IPS-NIHi11 (cell line): ENCODE measurements at places on chromosomes 5 and 9.

GRCh38 chr5:53338971-53339370 lies 141.5 kb upstream of the FST start:
- no peak for DNase-seq

DNA sequence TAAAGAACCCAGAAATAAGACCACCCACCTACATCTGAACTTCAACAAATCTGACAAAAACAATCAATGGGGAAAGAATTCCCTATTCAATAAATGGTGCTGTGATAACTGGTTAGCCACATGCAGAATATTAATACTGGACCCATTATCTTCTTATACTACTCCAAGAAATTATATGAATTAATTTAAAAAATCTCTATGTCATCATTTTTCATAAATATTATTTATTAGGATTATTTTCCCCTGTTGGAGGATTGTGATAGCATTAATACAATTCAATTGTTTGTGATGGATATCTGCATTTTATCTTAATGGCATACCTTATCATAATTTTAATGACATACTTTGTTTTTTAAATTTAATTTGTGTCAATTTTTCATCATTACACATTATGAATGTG lies 682.2 kb upstream of the CTNND2 start:
- DNase-seq: no peak

DNA sequence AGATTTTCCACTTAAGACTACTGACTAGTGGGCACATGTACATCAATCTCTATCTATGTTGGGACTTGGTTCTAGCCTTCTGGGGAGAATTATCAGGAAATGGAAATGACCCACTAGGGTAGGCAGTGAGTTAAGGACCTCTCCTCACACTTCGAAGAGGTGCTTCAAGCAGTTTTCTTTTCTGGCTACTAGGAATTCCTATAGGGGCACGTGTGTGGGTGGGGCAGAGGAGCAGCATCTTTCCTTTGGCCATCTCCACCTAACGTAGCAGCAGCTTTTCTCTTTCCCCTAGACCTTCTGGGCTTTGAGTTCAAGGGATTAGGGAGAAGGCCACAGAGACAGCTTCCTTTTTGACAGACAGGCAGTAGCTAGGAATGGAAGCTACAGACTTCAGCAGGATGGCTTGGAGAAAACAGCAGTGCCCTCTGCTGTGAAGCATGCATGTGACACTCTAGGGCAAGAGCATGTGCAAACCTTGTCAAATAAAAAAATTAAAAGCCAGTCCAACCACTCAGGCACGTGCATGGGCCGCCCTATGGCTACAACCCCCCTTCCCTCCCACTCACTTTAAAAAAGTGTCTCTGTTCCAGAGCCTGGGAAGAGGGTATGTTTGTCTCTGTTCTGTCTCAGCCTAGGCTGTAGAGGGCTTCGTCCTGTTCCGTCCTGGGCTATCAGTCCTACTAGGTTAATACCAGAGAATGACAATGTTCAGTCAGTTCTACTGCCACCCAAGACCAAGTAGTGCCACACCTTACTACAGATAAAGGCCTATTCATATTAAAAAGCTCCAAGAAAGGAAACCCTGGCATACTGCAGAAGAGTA lies 8.7 kb upstream of the GFRA3 start:
- DNase-seq: peak; percentile 69

DNA sequence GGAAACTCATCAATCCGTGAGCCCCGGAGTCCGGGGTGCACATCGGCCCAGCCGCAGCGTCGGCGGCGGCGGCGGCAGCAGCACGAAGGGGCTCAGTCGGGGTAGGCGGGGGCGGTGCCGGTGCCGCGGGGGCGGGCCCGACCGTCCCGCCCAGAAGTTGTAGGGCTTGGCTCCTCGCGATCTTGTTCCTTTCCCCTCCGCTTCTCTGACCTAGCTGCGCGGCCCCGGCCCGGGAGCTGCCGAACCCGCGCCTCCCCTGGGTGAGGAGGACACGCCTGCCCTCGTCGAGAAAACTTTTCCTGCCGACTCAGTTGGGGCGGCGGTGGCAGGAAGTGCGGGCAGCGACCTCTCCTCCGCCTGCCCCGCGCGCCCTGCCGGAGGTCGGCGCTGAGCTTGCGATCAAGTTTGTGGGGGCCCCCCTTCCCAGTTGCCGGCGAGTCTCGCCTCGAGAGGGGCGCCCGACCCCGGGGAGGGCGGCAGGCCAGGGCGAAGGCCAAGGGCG lies at the start of gene MAN2A1:
Gene MAN2A1, plus strand, starts transcription at position 188 of the 502 bp plus-strand sequence. CDS start 491 bp downstream, outside the sequence.
- DNase-seq: peak; percentile 77

DNA sequence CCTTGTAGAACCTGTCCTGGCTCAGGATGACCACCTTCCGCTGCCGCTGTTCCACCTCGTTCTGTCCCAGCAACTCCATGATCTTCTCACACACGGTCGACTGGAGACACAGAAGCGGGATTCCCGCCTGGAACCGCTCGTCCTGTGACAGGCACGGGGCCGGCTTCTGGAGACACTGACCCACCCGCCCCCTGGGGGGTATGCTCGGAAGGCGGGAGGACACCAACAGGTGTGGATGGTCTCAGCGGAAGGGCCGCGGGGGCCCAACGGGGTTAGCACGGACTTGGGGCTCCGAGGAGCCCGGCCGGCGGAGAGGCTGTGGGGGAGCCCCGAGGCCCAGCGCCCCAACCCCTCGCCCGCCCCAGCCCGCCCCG lies 530 bp downstream of the UCK1 start:
- peak; percentile 82 for DNase-seq

DNA sequence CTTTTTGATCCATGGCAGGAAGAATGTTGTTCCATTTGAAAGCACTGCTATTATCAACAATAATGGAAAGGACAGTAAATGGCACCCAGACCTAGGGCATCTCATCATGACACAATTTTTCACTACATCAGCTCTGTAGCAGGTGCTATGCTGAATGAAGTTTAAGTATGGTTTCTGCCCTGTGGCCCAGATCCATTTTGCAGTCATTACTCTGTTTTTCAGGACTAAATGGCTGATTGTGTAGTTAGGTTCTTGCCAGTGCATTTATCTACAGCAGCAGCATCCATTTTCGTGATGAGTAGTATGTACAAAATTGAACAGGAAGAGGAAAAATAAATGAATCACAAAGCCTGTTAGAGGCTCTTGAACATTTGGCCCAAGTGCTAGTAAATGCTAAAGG lies 270.5 kb upstream of the CD180 start:
- DNase-seq: no peak

- no peak for DNase-seq
These were observed 174.8 kb downstream of the FAM114A2 start for GRCh38 chr5:153863951-153864350.

DNA sequence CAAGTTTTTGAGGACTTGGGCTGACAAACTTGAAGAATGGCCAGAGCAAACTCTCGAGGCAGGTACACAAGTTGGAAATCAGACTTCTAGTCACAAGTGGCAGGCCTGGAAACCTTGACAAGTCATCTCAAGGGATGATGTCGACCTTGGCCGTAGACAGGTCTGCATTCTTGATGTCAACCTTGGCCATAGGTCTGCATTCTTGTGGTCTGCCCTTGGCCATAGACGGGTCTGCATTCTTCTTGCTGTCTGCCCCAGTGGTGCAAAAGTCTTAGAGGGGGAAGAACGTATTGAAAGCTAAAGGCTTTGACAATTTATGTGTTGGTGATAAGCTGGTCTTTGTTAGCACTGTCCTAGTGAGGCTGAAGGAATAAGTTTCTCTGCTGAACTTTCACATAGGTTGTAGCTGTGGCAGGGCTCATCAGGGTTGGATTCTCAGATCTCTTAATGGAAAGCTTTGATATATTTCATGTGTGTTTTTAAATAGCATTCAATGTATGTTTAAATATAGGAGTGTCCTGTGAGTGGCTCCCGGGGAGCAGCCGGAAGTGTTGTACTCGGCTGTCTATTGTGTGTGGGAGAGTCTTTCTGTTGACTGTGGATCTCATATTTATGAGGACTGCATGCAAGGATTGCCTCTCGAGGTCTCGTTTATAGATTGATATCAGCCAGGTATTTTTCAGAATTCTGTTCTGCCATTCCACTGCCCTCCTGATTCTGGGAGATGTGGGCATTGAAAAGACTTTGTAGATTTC lies 27.0 kb downstream of the SUB1 start:
- DNase-seq: no peak

DNA sequence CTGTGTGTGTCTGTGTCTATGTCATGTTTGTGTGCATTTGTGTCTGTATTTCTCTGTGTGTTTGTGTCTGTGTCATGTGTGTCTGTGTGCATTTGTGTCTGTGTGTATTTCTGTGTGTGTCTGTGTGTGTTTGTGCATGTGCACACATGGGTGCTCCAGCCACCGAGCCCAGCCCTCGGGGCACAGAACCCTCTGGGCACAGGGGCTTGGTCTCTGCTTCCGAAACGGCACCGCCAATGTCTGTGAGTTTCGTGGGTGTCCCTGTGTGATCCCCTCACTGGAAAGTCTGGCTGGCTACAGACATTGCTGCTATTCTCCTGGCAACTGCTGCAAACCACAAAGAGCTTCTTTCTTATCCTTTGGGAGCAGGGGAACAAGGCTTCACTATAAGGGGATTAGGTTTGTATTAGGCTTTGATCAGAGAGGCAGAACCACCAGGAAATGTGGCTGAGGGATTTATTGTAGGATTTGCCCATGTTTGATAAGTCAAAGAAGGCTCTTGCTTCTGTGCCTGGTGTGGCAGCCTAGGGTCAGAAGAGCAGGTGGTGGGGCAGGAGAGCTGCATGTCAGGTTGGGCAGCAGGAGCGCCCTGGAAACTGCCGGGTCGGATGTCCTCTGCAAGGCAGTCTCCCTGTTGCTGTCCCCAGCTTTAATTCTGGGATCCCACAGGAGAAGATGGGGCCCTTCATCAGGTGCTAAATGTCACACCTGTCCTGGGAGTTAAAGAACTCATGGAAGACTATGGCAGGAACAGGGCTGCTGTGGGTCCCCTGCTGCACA lies 39.6 kb upstream of the FCN1 start:
- DNase-seq: no peak

GRCh38 chr9:121597698-121598166 lies 53.7 kb upstream of the DAB2IP start:
- DNase-seq: no peak

DNA sequence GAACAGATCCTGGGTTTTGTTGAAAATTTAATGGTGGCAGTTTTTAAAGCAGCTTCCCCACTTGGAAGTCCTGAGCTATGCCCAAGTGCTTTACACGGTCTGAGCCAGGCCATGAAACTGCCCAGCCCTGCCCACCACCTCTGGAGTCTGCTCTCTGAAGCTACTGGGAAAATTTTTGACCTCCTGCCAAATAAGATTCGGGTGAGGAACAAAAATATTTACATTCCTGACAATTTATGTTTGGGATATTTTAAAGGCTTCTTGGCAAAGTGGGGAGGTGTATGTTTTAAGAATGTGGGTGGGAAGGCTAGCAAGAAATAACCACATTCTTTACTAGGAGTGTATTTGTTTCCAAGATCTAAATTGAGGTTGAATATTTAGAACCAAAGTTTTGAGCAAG lies 50.0 kb downstream of the HACD4 start:
- DNase-seq: peak; percentile 14

DNA sequence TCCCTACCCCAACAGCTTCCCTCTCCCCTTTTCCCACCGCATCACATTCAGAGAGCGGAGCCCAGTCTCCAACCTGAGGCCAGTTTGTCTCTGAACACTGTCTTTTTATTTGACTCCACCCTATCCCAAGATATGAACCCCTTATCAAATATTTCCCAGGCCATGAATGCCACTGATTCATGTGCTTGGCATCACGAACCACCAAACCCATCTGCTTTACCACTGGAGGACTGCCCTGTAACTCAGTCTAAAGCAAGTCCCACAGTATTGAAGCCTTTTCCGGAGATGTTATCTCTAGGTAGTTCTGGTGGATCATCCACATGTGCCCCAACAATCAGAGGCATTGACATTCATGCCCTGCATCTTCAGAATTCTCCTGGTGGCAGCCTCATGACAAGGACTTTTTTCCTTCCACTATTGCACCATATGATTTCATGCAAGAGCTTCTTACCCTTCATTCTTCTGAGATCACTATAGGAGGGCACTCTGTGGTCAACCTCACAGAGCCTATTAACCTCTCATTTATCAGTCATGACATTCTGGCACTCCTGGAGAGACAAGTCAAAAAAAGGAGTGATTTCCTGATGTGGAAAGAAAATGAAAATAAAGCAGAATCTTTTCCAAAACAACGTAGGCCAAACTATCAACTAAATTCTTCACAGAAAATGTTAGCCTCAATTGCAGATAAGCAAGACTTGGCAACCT lies 12.3 kb upstream of the SPATA31D4 start:
- no peak for DNase-seq

- no peak for DNase-seq
These were observed 30.2 kb upstream of the PTGER4 start for GRCh38 chr5:40649463-40650030.

- DNase-seq: no peak
These were observed 4.8 kb downstream of the OTP start for GRCh38 chr5:77633709-77634108.

GRCh38 chr9:22682536-22682935 lies 235.9 kb downstream of the DMRTA1 start:
- no peak for DNase-seq

- DNase-seq: no peak
These were observed 495.2 kb downstream of the TLE4 start for GRCh38 chr9:80066931-80067330.

DNA sequence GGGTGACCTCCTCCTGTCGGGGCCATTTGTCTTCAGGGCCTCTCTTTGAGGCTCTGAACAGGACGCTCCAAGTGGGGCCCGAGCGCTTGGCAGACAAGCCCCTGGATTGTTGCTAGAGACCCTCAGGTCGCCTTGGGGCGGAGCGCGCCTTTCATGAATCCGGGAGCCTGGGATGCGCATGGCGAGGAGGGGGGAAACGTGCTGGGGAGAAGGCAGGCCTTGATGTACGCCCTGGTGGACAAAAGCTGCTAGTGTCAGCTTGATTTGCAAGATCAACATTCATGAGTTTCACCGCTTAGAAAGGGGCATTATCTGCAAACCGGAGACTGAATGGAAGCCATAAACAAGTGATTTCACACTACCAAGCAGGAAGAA lies 226.3 kb downstream of the SMARCA2 start:
- DNase-seq: peak; percentile 68

DNA sequence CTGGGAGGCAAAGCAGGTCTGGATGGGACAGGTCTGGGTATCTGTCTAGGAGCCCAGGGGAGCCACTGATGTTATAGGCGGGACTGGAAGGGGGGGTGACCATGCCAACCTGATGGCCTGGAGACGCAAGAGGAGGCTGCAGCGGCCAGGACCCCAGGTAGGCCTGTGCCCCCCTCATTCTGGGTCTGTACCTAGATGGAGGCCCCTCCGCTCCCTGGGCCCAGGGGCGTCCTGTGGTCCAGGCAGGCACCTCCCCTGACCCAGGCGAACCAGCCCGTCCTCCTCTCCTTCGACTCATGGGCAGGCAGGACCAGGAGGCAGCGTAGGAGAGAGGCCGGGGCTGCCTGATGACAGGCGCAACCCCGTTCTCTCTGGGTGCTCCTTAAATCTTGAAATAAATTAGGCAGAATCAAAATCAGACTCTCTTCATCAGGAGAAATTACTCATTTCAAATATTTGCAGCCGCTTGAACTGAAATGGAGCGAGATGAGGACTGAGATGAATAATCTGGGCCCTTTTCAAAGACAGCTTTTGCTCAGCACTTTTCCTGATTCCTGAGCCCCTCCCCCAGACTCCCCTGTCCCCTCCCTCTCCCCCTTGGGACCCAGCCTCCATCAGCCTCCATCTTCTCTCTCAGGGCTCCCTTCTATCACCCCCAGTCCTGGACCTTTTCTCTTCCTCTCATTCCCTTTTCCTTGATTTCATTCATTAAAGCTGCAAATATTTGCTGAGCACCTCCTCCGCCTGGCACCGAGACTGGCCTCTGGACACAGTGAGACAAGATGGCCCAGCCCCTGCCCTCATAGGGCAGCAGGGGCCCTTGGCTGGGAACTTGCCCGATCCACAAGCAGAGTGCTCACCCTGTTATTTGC lies 46.8 kb upstream of the IER5L start:
- DNase-seq: no peak
